ENCODE measurements at places on chromosomes 5 and 9. TPM values are rescaled to one million over a fixed set of nuclear protein-coding genes. Genes with fewer than 3 reads are reported as not detected.

LNPEP gene
- 30.3 TPM for total RNA-seq

SCGB3A1 gene
- not detected for total RNA-seq

EMB gene
- 40.8 TPM for total RNA-seq

ENHO gene
- total RNA-seq = 0.13 TPM

GRCh38 chr9:135641745-135642144, 2.4 kb upstream of the GLT6D1 start:
- DNase-seq = no peak

DNA sequence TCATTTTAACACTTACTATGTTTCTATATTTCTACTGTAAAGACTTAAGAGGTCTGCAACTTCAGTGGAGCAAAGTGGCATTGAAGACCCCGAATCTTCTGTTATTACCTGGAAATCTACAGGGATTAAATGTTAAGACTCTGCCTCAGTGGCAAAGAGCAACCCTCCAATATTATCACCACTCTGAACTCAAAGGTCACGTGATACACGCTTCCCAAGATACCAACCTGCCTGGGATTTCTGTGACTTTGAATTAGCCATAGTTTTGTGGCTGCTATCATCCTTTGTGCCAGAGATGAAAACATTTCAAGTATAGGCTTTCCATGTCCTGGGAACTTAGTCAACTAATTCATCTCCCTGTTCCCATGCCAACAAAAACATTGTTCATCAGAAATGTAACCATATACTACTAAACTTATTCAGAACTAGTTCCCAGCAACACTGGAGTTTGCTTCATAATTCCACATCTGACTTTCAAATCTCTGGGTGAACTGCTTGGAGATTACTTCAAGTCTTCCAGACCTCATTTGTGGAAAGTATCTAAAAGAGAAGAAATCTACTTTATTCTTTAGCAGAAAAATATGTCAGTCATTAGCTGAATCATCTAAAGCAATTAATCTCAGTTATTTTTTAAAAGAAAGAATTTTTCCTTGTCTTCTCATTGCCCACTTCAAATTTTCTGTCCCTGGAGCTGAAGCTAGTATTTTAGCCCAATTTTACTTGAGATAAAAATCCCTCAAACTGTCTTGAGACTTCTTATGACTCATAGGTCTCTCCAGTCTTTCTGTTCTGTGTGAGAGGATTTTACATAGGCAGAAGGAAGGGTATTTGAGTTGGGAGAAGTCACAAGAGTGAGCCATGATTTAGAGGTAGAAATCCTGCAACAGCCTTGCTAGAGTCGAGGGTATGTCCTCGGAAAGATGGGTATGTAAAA, 83.0 kb downstream of the ZNF462 start:
- peak; percentile 44 for DNase-seq

DNA sequence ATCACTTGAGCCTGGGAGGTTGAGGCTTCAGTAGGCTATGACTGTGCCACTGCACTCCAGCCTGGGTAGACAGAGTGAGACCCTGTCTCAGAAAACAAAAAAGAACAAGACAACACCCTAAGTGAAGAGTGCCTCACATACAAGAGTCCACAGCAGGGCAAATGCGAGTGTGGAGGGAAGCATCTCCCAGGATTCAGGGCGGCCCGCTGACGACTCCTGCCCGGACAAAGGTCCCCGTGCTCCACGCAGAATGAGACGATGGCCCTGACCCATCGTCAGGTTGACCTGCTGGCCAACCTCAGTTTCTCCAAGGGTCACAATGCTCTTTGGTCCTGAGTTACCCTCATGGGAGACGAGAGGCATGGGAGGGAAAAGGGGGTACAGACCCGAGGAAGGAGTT, 18.3 kb downstream of the MRNIP start:
- DNase-seq = no peak

GRCh38 chr9:127664678-127665507, 41.9 kb upstream of the CFAP157 start:
- no peak for DNase-seq

GRCh38 chr5:152560512-152561137, 155.5 kb upstream of the NMUR2 start:
- peak; percentile 46 for DNase-seq
